Pons (tissue), 1 donor: ENCODE measurements at places on chromosomes 11 and 22.

DNA sequence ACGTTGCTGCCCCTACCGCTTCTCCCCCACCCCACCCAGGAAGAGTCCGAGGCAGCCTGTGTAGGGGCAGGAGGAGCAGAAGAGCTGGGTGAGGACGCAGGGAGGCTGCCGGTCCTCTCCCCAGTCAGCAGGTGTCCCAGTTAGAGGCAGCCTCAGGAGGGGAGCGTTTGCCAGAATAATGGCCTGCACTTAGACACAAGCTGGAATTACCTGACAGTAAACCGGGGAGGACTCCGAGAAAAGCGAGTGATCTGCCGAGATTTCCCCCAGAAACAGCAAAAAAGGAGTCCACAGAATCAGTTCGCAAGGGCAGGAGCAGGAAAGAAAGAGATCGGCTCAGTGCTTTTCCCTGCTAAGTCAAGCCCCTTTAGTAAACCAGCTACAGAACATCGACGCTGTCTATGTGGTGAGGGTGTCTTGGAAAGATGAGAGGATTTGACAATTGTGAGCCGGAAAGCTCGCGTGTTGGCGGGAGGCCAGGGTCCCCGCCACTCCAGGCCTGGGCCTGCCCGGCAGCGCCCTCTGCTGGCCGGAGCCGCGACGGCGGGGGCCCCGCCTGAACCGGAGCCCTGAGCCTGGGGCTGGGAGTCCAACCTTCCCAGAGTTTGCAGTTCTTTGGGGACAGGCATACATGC is 17.7 kb upstream of the THRSP start:
- DNase-seq: peak; percentile 80

DNA sequence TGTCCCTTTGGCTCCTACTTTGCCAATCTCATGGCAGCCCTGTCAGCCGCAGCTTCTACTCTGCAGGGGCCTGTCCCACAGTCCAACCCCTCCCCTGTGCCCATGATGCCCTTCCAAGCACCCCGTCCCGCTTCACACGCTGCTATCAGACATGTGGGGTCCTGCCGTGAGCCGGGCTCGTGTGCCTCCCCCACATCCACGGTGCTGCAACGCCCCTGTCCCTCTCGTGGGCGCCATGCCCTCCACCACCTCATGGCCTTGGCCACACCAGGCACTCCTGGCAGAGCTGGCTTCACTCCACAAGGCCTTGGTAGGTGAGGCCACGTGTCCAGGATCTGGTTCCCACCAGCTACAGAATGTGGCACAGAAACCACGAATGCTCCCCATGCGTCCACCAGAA is 23.0 kb downstream of the CHID1 start:
- no peak for DNase-seq

DNA sequence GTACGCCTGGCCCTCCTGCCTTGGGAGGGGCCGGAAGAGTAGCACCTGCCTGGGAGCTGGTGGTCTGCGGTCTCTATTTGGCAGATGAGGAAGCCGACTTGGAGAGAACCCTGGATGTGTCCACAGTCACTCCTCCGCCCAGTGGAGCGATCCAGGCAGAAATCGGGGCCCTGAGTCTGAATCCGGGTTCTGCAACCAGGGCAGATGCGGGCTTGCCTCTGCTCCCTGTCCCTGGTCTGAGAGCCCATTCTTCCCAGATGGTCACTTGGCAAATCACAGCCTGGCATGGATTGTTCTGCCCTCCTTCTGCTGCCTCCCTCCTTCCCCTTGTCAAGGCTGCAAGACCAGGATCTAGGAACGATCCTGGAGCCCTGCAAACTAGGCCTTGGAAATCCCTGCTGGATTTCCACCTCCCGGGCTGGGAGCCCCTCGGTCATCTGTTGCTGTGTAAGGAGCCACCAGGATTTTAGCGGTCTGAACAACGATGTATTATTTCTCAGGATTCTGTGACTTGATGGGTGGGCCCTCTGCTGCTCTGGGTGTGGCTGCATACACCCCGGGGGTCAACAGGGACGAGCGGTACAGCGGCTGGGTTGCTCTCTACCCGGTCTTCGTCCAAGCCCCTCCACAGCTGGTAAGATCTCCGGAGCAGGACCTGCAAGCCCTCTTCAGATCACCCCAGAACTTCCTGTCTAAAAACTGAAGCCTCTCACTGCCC is 2.0 kb upstream of the ASCL2 start:
- DNase-seq: no peak

- DNase-seq: no peak
These were observed 44.9 kb downstream of the GRAMD1B start for GRCh38 chr11:123474994-123475393.
